ENCODE measurements at places on chromosomes 2 and 18.

- DNase-seq, result no peak
These were observed 77.6 kb downstream of the MAP4K4 start for GRCh38 chr2:101775092-101775491.

GRCh38 chr2:192004188-192004963, 157.5 kb upstream of the CAVIN2 start:
- DNase-seq, result no peak

DNA sequence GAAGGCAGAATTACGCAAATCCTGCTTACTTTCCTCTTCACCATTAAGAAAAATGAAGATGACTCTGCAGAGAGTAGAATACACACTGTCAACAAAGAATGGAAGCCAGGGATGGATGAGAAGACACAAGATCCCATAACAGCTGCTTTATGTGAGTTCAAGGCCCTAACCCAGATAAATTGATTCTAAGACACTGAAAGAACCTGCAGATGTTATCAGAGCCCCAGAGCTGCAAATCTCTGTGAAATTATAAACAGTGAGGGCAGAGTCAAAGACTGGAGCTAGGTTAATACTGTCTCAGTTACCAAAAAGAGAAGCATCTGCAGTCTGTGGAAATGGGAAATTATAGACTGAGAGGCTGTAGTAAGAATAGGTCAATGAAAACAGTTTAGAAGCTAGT, 320.1 kb upstream of the PKDCC start:
- no peak for DNase-seq

DNA sequence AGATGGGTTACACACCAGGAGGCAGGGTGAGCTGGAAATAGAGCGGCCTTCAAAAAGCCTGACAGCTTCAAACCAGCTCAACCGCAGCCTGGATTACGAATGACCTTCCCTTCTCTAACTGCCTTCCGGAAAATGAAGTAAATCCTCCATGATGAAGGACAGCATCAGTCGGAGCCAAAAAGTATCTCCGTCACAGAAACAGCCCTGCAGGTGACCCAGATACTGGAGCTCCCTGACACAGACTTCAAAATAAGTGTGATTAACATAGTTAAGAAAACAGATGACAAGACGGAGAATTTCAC, 10.3 kb upstream of the CIB4 start:
- no peak for DNase-seq

DNA sequence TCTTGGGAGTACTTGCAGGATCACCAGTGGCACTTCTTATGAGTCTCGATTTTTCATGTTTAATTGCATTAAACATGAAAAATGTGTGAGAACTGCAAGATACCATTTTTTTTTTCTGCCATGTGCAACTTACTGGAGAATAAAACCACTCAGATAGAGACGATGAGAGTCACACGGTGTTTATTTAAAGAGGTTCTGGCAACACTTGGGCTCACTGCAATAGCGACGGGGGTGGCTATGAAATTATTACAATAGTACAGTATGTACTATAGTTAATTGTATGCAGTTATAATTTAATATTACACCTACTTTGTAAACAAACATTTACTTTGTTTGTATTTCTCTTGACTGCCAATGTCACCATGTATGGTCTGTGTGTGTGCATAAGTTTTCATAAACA, 479.8 kb downstream of the NUP35 start:
- DNase-seq, result no peak

- no peak for DNase-seq
These were observed 44.0 kb downstream of the COBLL1 start for GRCh38 chr2:164797627-164798026.

DNA sequence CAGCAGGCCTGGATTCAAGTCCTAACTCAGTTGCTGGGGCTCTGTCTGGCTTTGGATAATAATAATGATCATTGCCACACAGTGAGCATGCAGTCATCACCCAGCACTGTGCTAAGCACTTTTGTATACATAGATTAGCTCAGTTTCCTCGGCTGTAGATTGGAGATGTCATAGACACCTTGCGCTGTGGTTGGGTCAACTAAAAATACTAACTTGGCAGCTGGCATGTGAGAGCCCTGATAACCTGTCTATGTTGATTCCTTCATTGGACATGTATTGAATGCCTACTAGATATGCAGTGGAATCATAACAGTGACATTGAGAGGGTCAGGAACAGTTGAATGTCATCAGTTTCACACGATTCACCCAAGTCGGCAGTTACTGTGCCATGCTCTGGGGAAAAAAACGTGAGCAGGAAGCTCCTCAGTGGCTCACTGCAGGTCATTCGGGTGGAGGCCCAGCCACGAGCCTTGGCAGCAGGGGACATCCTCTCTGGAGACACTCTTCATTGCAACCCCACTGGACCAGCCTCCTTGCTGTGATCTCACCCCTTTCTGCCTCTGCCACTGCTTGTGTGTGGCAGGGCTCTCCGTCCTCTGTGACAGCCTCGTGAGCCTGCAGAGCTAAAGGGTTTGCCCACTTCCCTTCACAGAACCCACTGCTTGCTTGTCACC, 85.3 kb downstream of the NPAS2 start:
- DNase-seq, result peak; percentile 42

DNA sequence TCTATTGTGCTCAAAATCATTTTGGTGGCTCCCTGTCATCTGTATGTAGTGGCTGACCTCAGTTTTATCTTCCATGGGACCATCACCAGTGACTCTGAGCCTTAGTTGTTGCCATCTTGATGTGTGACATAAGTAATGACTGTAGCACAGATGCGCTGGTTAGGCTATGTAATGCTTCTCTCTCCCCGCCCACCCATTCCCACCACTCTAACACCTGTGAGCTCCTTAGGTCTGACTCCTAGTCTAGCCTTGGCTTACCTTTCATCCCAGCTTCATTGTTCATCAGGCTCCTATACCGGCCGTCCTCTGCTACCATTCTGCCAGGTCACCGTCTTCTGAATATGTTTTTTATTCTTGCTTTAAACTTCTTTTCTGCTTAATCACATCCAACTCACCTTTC, 17.2 kb downstream of the MYO1B start:
- no peak for DNase-seq

DNA sequence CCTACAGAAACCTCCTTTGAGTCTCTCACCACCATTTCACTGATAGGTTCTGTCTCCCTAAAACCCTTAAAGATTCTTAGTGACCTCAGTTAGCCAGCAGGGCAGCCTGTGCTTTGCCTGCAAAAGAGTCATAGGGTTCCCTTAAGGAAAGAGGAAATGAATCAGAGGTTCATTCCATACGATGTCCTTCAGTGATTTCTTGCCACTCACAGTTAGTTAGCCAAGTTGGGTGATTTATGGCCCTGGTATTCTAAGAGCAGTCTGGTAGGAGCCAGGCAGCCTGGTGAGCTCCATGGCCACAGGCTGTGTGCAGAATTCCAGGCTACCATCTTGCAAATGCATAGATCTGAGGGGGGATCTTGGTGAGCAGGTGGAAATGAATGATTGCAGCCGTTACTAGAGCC, 18.7 kb upstream of the CCBE1 start:
- no peak for DNase-seq

DNA sequence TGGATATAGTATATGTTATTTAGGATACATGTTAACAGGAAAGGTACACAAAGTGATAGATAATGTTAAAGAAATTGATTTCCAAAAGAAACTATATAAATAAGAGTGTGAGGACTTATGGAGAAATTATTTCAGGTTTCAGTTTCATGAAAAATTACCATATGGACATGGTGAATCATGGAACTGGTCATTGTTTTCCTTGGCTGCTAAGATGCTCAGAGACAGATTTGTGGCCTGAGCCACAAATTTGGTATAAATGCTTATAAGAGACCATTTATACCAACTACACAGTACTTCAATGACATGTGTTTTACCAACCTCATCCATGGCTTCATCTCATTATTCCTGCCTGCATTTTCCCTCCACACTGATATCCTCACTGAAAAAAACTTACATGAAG, 188.1 kb downstream of the FMNL2 start:
- no peak for DNase-seq

GRCh38 chr2:8304821-8305766, 376.8 kb upstream of the ID2 start:
- DNase-seq, result no peak

- no peak for DNase-seq
These were observed 126.7 kb downstream of the QPCT start for GRCh38 chr2:37471104-37471503.

- DNase-seq, result no peak
These were observed 14.6 kb upstream of the ALK start for GRCh38 chr2:29936020-29936419.

GRCh38 chr2:70144443-70145143, 46.2 kb downstream of the C2orf42 start:
- DNase-seq, result no peak

GRCh38 chr2:48566592-48567310, 36.8 kb downstream of the STON1 start:
- DNase-seq, result no peak

- DNase-seq, result peak; percentile 4
These were observed 5.2 kb downstream of the CCL20 start for GRCh38 chr2:227818675-227819397.

- no peak for DNase-seq
These were observed 29.9 kb downstream of the EPB41L3 start for GRCh38 chr18:5513947-5514346.

DNA sequence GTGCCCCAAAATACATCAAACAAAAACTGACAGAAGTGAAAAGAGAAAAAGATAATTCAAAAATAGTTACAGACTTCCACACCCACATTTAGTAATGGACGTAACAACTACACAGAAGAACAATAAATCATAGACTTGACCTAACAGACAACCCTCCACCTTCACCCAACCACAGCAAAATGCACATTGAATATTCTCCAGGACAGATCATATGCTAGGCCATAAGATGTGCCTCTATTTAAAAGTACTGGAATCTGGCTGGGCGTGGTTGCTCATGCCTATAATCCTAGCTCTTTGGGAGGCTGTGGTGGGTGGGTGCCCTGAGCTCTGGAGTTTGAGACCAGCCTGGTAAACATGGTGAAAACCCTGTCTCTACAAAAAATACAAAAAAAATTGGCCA, 20.0 kb downstream of the SLC66A2 start:
- DNase-seq, result peak; percentile 5

GRCh38 chr2:58072102-58072501, 25.5 kb downstream of the VRK2 start:
- DNase-seq, result no peak

GRCh38 chr2:152858594-152859265, 140.3 kb downstream of the ARL6IP6 start:
- DNase-seq, result no peak

GRCh38 chr18:9612215-9612830, 2.0 kb downstream of the PPP4R1 start:
- no peak for DNase-seq

- DNase-seq, result no peak
These were observed 139.7 kb downstream of the HRH4 start for GRCh38 chr18:24600076-24600654.

DNA sequence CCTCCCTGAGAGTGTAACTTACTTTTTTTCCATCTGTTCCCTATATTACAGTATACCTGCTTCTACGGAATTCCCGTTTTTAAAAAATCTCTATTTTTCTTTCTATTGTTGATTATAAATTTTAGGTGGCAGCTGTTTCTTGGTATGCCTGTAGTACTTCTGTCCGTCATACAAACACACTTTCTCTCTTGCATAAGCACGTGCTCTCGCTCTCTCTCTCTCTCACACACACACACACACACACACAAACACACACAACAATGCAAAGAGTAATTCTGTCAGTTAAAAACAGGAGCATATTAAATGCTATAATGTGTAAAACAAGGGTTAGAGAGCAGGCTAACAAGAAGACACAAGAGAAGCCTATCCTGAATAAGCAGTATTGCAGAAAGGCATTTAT, 140.5 kb downstream of the THADA start:
- no peak for DNase-seq

- no peak for DNase-seq
These were observed 95.2 kb downstream of the POLE4 start for GRCh38 chr2:75053484-75054112.

DNA sequence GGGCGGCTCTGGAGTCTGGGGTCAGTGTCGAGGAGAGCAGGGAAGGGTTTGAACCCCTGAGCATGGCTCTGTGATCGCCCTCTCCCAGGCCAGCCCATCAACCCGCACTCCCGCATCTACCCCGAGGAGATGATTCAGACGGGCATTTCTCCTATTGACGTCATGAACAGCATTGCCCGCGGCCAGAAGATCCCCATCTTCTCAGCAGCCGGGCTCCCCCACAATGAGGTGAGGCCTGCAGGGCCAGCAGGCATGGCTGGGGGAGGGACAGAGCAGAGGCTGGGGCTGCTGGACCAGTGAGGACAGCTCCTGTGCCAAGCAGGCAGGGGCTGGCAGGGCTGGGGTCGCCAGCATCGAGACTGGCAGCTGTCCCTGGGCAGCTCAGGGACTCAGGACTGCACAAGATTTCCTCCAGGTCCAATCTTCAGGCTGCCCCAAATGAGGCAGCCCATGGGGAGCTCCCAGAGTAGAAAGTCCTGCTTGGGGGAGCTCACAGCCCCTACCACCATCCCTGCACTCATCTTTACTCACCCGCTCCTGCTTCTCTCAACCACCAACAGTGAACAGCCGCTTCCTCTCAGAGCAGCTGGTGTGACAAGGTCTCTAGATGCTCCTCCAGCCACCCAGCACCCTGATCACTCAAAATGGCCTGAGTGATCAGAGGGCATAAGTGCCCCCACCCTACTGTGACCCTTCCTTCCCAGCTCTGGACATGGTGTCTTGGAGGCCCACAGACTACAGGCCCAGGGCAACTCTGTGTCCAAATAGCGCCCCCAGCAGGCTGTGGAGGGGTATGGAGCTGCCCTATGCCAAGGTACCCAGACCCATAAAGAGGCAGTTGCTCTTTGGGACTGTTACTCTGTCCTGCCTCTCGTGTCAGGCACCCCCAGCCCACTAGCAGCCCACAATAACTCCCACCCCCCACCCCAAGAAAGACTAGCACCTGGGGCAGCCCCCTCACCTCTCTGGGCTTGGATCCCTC, 18.3 kb upstream of the ANKRD53 start:
- no peak for DNase-seq

DNA sequence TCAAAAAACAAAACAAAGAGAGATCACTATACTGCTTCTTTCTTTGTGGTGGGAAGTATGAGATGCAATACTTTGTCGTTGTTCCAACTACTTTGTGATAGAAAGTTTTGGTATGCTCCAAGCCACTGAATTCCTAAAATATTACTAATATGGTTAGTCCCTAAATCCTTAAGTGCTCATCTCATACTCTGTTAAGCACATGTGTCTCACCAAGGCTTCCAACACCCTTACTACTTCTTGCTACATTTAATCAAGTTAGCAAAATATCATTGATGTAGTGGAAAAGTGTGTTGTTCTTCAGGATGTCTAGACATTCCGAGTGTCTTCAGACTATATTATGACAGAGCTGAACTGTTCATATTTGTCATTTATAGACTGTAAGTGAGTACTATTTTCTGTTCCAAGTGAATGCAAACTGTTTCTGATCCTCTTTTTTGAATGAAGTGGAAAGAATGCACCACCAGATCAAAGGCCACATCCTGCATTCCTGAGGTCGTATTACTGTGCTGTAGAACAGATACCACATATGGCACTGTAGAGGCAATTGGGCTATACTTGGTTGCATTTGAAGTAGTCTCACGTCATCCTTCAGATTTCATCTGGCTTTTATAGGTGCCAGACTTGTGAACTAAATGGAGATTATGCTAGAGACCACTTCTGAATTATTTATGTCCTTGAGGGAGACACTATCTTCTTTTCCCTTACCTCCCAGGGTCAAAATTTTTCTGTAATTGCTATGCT, 298.4 kb upstream of the ZNF521 start:
- no peak for DNase-seq

GRCh38 chr2:134536296-134536695, 182.5 kb downstream of the TMEM163 start:
- no peak for DNase-seq

All from posterior cingulate gyrus (tissue), 11 donors.